Hepatic stellate cell (primary cell): ENCODE measurements at places on chromosomes 1 and 21.

DNA sequence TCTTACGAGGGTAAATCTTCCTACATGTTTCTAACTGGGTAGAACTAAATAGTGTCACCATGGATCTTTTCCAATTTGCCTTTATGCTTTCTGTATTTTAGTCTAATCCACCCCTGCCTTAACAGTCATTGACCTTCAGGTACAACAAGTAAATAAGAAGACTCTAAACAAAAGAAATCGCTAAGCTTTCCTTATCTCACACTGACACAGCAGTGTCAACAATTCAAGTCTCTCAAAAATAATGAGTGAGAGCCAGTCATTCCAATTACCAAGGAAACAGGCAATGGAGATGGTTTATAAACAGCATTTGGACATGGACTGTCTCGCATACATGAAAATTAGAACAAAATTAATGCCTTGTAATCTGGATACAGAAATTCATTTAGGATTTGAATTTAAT, 365.8 kb downstream of the VAV3 start:
- DNase-seq, result no peak

- peak; percentile 10 for DNase-seq
These were observed 46.6 kb downstream of the RGS7 start for GRCh38 chr1:241310451-241310850.

DNA sequence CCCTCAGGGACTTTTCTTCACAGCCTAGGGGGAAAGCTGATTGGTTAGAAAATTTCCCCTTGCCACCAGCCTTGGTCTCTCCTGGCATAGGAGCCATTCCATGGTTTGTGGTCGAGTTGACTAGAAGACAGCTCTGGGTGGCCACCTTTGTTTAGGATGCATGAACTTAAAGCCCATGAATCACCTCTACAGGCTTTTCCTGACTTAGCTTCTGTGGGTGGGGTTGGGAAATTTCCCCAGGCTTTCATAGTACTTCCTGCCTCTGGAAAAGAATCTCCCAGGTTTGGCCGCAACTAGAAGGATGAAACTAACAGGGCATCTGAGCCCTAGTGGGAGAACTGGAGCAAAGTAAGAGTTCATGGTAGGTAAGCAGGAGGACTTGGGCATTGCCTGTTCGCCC, 72.6 kb downstream of the SNRPE start:
- no peak for DNase-seq

DNA sequence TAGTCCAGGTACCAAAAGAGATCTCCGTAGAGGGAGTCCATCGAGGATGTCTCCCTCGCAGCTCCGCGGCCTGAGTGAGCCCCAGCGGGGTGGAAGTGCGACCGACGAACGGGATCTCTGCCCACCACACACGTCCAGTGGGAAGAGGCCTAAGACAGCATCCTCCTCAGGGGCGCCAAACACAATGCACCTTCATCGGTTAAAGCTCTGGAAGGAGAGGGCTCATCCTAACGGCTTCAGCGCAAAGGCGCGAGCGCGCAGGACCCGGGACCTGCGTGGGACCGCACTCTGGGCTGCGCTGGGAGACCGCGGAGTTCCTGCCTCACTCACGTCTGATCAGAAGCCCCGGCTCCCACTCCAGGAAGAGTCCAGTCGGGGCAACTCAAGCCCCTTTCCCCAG, 7.6 kb downstream of the SLC25A24 start:
- DNase-seq, result no peak

- no peak for DNase-seq
These were observed 2.9 kb downstream of the CR1L start for GRCh38 chr1:207647671-207648333.

DNA sequence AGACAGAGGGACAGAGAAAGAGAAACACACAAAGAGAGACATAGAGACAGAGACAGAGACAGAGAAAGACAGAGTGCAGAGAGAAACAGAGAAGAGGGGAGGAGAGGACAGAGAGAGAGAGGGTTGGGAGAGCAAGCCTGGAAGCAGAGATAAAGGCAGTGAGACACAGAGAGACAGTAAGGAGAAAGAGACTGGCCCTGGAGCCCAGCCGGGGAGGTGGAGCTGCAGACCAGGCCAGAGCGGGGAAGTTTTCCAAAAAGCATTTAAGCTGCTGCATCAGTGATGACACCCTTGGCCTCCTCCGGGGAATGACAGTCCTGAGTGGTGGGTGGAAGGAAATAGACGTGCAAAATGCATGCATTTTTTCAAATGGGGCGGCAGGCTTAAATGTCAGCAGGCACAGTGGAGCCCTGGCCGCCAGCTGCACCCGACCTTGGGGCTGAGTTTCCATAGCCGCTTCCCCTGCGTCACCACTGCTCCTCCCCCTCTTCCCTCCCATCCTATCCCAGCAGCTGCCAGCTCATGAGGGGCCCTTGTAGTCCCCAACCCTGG, 95.4 kb upstream of the KLHDC7A start:
- DNase-seq, result no peak

DNA sequence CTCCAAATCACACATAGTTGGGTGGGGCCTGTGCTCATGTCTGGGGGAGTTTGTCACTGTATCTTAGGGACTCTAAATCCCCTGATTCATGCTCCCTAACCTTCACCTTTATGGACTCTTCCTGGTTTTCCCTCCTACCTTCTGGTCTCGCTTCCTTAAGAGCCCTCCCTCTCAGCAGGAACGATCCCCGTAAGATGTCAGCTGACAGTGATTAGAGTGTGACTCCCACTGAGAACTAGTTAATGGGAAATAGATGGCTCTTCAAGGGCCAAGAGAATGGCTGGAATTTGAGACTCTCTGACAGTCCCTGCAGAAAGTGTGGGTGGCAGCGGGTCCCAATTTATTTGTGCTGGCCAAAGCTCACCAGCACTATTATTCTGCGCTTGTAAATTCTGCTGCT, 22.0 kb downstream of the LYPD8 start:
- DNase-seq, result no peak

DNA sequence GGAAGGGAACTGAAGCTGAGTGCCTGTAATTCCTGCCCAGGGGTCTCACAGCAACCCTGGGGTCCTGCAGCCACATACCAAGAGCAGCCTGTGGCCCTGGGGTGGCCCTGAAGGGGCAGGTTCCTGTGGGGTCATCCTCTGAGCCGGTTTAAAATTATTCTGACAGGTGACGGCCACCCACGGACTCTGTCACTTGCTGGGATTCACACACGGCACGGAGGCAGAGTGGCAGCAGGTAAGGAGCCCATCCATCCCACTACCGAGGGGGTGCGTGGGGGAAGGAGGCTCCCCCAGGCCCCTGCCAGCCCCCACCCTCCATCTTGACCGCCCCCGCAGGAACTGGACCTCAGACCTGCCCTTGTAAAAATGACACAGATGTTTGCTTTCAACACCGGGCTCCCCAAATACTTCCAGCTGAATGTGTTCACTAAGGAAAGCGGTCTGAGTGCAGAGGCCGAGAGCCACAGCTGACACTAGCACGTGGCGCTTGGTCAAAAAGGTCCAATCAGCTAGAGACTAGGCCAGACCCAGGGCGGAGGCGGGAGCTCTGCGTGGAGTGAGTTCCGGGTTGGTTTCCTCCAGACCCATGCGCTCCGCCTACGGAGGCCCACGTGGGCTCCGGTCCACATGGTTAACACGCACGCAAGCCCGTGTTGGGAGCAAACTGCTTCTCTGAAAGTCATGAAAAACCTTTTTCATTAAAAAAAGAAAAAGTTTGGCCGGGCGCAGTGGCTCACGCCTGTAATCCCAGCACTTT, 10.0 kb downstream of the YBEY start:
- DNase-seq, result peak; percentile 16

DNA sequence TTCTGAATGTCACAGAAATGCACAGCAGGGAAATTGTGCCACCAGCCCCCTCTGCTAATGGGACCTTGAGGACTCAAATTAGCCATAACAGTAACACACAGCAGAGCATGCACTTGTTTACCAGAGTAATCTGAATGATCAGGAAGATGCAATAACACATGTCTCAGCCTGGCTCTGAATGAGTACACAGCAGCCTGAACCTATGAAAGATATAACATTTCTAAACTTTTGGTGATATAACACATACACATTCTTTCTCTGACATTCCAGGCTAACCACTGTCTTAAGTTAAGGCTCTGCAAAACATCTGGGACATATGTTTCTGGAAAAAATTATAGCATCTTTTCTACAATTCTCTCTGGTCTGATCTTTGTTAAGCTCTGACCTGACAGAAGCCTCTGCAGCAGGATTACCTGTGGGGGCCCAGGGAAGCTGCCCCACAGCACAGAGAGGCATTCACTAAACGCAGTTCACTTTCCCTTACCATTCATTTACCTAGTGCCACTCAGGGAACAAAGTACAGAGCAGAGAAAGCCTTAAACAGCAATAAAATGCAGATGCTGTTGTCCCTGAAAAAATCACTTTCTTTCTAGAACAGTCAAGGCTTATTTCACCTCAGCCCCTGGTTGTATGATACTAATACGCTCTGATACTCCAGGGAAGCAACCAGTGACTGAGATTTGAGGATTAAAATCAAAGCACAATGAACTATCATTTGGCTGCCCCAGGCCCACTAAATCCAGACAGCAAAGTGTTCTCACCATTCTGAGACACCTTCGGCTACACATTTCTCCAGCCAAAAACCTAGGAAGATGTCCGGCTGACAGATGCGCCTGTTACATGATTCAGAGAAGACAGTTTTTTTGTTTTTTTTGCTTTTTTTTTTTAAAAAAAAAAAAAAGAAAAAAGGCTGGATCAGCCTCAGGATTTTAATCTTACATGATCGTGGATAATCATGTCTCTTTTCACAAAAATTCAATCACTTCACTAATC, 54.0 kb upstream of the CNN3 start:
- DNase-seq, result peak; percentile 6

DNA sequence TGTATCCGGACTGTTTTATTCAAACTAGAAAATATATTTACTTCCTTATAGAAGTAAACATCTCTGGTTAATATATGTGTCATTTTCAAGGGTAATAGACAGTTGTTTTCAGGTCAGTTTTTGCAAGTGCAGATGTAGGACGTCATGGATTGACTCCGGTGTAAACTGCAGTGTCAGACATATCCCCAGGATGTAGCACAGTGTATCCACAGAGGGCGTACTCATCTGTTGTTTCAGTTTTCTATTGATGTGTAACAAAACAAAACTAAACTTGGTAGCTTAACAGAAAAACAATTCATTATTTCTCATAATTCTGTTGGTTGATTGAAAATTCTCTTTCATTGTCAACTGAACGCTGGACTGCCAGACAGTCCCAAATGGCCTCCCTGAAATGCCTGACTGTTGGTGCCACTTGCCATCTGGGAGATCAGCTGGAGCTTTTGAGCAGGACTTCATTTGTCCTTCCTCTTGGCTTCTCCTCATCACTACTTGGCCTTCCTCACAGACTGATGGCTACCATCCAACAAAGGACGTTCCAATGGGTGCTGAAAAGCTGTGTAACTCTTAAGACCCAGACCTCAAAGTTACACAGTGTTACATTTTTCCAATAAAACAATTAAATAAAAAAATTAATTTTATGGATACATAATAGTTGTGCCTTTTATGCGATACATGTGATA, 181.6 kb downstream of the NCAM2 start:
- no peak for DNase-seq

GRCh38 chr1:182809414-182809957, 19.9 kb downstream of the NPL start:
- DNase-seq, result peak; percentile 26

DNA sequence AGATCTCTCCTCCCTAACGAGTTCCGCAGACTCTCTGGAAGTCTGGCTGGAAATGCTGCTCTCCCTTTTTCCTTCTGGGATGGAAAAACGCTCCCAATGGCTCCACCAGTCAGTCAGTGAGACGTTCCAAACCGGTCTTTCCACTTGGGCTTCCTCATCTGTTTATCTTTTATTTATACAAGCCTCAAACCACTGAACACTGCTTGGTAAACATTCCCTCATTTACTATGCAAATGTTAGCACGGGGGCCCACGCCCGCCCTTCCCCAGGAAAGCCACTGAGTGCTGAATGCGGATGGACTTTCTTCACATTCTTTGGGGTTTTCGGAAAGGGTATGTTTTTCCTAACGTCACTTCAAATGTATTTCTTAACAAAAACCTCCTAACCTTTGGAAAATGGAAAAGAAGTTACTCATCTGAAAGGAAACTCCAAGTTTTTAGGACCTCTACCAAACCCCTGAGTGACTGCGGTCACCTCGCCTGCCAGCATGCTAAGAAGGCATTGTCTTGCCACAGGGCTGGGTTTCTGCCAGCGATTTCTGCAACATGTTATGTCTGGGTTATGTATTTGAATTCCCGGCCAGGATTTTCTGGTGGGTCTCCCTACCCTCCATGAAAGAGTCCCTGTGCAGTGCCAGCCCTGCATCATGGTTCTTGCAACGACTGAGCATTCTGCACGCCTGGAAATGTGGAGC, 14.0 kb upstream of the UMODL1 start:
- peak; percentile 80 for DNase-seq

DNA sequence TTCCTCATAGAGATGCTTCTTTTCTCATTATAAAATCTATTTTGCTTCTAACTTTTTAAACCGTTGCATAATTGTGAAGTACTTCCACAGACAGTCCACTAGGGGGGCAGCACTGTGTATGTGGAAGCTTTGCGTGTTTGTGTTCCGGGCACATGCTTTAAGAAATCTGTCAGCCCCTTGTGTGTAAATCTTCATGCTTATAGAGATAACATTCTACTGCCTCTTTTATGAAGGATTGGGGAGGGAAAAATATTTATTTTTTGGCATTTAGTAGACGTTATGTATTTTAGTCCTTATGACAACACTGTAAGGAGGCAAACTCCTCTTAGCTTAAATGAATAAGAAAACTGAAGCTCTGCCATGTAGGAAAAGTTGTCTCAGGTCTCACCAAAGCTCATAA, 157.3 kb upstream of the PTGFR start:
- no peak for DNase-seq

- no peak for DNase-seq
These were observed 228.9 kb upstream of the RGS18 start for GRCh38 chr1:191929383-191929782.

DNA sequence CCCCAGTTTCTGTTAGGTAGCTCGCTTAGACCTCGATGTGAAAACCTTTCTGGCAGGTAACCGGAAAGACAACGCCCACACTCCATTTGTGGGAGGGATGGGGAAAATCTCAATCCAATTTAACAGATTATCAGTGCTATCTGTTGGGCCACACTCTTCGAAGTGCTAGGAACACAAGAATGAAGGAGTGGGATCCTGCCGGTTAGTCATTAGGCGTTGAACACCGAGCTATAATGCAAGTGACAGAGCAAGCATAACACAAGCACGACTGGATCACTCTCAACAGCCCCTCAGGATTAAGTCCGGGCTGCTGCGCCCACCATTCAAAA, 531 bp downstream of the SNIP1 start:
- no peak for DNase-seq

GRCh38 chr1:165303386-165303785, 53.1 kb downstream of the LMX1A start:
- DNase-seq, result no peak
